Motor neuron (in vitro differentiated cells): ENCODE measurements at places on chromosomes 1 and 21. TPM values are rescaled to one million over a fixed set of nuclear protein-coding genes. Genes with fewer than 3 reads are reported as not detected.

Gene HSD3B1
- total RNA-seq = not detected in 2 replicates

GRCh38 chr1:225824533-225824941 lies 14.6 kb downstream of the EPHX1 start:
- ATAC-seq = no peak

GRCh38 chr1:12544357-12544756 lies 73.7 kb downstream of the DHRS3 start:
- no peak for ATAC-seq

DNA sequence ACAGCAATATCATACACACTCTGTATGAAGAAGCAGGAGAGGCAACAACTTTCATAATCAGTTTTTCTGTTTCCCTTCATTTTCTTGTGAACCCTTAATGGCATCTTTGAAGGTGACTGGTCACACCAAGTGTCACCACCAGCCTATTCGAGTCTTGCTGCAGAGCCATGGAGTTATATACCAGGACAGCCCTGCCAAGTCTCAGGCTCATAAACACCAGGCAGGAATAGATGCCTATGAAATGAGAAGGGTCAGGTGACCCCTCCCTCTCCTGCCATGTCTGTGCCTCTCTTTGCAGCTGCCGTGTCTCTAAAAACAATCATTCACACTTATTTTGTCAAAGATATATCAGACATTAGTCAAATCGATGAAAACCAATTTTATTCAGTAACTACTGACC lies 28.0 kb downstream of the NECAP2 start:
- ATAC-seq = no peak
